ENCODE measurements at places on chromosomes 13 and 19.

DNA sequence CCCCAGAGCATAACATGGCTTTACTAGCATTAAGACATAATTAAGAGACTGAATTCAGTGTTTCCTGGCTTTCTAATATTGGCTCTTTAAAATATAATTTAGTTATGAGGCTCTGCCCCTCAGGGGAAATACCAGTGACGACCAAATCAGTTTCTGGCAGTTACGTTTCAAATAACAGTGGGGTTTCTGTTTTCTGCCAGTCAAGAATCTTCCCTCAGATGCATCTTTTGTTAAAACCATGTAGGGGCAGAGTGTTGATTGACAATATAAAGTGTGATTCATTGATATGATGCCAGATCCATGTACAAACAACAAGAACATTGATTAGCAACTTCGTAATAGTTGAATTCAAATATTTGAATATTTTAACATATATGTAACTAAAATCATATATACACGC, 1169.7 kb downstream of the DIAPH3 start:
- no peak for DNase-seq

DNA sequence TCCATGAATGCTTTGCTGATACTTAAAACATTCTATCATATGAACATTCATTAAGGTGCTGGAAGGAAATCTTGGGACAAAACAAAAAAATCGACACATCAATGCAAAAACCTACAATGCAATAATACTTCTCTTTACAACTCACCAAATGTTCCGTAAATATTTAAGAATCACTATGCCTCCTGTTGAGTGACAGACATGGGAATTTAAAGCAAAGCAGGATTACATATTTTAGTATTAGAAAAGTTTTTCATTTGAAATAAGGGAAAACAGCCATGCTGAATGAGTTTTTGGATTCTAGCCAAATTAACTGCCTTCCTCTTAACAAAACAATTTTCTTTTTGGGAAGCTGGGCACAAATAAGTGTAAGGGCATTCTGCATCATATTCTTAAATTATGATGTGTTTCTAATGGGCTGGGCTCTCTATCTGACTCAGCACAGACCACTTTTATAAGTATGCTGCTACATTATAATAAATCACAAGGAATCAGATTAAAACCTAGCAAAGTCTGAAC, 93.7 kb downstream of the RBM26 start:
- DNase-seq: no peak

DNA sequence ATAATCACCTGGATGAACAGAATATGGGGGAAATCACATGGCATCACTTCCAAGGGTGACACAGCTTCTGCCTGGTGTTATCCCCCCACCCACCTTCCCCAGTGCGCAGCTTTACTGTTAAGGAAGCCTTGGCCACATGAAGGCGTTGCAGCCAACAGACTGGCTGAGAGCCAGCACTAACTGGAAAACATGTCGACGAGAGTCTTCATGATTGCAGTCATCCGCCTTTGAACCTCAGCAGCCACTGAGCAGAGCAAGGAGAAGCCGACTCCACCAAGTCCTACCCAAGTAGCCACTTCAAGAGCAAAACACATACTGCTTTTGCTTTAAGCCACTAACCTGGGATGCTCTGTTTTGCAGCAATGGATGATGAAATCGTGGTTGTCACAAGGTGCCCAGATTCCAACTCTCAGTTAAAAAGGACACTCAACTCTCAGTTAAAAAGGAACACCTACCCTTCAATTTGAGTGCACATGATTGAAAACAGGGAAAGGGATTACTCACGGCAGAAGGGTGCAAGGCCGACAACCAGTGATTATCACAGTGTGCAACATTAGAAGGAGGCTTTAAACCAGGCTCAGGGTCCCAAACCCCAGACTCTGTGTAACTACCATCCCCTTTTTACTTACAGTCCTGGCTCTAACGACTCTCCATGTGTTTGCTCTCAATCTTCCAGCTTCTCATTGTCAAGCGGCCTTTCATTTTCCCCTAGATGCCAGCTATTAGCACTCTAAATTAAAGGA, 149.1 kb downstream of the KLF12 start:
- DNase-seq: peak; percentile 69

DNA sequence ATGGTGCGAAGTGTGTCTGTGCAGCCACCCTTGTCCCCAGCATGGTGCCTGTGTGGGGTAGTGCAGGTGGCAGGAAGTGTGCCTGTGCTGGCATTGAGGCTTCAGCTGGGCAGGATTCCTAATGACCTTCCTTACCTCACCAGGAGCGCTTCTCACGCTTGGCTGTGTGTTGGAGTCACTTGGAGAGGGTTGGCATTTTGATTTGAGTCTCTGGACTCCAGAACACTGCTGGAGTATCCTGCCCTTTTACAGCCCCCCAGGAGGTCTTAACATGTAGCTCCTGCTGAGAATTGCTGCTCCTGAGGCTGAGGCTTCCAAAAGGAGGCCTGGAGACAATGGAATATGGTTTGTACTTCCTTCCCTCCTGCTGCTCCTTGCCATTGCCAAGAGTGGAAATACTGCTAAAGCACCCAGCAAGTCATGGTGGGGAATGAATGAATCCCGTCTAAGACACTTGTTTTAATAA, 87.1 kb downstream of the ARHGEF7 start:
- DNase-seq: no peak

DNA sequence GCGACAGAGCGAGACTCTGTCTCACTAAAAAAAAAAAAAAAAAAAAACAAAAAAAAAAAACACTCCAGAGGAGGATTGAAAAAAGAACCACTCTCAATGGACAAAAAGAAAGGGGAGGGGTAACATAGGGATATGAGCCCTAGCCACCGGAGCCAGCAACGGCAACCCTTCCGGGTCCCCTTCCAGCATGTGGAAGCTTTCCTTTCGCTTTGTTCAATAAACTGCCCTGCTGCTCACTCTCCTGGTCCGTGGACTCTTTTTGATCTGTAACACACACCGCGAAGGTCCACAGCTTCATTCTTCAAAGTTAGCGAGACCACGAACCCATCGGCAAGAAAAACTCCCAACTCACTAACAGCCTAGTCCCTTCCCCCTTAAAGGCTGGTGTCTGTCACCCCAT, 1.0 kb upstream of the REX1BD start:
- no peak for DNase-seq

GRCh38 chr19:8366961-8367326, 3.0 kb downstream of the ANGPTL4 start:
- no peak for DNase-seq

GRCh38 chr19:4555657-4556561, 3.6 kb downstream of the SEMA6B start:
- DNase-seq: no peak

GRCh38 chr13:61777271-61777670, 361.6 kb upstream of the PCDH20 start:
- DNase-seq: no peak

- DNase-seq: no peak
Measured at GRCh38 chr13:106815545-106815944, 247.6 kb upstream of the ARGLU1 start.

- no peak for DNase-seq
Measured at GRCh38 chr13:98307463-98308085, 130.5 kb upstream of the RNF113B start.

GRCh38 chr19:4524808-4525562, 6.7 kb upstream of the PLIN4 start:
- DNase-seq: peak; percentile 85

GRCh38 chr19:16127776-16128371, 15.6 kb upstream of the HSH2D start:
- no peak for DNase-seq

DNA sequence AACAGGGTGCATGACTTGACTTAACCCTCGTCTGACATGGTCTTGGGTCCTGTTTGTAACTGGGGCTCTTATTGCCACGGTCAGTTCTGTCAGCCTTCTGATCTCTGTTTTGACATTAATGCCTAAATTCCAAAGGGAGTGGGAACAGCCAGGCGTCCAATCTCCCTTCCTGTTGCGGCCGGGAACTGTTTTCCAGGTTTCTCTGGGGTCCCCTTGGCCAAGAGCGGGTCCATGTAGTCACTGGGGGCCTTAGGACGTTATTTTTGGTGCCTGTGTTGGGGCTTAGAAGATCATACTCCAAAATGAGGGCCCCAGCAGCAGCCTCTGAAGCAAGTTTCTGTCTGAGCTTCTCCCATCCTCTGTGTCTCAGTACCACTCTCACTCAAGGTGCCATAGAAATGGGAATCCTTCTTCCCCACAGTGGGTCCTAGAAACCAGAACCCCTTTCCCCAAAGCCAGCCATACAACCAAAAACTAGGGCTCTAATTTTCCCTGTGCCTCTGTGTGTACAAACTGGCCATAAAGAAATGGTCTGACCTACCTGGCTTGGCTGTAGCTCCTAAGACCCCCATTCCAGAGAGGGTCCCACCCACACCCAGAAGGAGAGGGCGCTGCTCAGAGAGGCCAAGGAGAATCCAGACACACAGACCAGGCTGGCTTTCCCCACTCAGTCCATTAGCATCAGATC, 50.4 kb downstream of the C13orf46 start:
- DNase-seq: no peak

DNA sequence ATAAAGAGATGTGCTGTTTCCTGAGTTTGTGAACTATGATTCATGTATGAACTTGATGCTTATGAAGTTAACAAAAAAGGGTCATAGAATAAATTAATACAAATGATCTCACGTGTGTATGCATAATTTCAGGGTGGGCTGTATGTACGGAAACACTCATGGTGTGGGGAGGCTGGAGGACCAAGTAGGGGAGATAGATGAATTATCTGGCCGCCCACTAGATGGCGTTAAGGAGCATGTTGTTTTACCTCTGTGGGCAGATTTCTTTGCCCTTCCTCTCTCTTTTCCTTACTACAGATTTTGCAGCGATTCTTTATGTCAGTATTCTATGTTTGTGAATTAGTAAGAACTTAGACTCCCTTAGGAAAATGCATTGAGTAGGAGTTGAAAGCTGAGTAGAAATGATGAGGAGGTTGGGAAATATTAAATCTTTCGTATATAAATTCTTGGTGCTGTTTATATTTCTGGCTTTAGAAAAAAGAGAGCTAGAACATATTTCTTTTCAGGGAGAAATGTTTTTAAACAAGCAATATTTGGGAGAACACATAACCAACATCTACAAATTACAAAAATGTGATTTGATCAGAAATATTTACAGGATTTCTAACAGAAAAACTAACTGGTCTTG, 47.4 kb upstream of the TMTC4 start:
- DNase-seq: peak; percentile 67

- DNase-seq: no peak
Measured at GRCh38 chr13:112795277-112795676, 105.4 kb downstream of the ATP11A start.

GRCh38 chr13:34808649-34809048, 133.4 kb upstream of the NBEA start:
- no peak for DNase-seq

- no peak for DNase-seq
Measured at GRCh38 chr13:41746259-41746658, 214.7 kb downstream of the VWA8 start.

- no peak for DNase-seq
Measured at GRCh38 chr13:28657784-28658538, 969 bp upstream of the POMP start.

GRCh38 chr19:11092181-11092538, 2.9 kb downstream of the LDLR start:
- DNase-seq: no peak

GRCh38 chr19:44845286-44845611, 848 bp upstream of the NECTIN2 start:
- DNase-seq: peak; percentile 15

DNA sequence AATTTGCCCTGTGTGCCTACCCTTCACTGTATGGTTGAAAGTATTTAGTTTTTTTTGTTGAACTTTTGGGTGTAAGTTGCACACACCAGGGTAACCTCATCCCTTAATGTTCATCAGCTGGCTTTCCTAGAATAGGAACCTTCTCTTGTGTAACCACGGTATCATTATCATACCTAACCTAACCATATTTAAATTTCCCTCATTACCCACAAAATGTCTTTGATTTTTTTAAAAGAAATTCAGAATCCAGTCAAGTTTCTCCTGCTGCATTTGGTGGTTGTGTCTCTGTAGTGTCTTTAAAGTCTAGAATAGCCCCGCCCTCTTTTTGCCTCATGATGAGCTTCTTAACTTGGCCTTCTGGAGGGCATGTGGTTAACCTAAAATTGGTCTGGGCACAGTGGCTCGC, 80.3 kb downstream of the RYR1 start:
- no peak for DNase-seq

GRCh38 chr13:82220641-82221040, 1661.6 kb downstream of the SLITRK1 start:
- DNase-seq: no peak

DNA sequence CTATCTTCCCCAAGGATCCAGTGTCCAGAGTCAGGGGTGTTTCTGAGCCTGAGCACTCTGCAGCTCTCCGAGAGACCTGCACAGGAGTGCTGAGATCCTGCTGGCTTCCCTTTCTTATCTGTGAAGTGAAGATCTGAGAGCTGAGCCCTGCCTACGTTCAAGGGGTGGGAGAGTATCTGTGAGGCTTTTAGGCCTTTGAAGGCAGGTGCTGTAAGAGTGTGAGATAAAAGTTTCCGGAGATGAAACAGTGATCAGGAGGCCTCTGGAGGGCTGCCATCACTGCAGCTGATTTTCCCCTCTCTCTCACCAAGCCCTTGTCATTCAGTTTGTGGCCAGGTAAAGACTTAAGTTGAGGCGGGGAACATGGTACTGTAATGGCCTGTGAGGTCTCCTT, 83.1 kb downstream of the AKAP11 start:
- peak; percentile 61 for DNase-seq

DNA sequence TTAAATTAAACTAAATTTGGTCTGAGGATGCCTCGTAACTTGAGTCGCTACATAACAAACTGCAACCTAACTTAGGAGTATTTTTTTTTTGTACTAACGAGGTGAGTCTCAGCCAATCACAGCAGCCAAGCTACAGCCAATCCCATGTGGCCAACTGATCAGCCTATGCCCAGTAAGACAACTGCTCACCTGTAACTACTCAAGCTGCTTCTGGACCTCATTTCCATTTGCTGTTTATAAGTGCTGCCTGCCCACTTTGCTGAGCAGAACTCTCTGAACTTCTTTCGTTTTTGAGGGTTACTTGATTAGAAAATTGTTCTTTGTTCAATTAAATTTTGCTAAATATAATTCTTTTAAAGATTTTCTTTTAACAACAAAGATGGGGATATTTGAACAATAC, 3.8 kb downstream of the CPB2 start:
- no peak for DNase-seq

GRCh38 chr19:6652805-6653094, 17.2 kb downstream of the TNFSF14 start:
- DNase-seq: no peak

DNA sequence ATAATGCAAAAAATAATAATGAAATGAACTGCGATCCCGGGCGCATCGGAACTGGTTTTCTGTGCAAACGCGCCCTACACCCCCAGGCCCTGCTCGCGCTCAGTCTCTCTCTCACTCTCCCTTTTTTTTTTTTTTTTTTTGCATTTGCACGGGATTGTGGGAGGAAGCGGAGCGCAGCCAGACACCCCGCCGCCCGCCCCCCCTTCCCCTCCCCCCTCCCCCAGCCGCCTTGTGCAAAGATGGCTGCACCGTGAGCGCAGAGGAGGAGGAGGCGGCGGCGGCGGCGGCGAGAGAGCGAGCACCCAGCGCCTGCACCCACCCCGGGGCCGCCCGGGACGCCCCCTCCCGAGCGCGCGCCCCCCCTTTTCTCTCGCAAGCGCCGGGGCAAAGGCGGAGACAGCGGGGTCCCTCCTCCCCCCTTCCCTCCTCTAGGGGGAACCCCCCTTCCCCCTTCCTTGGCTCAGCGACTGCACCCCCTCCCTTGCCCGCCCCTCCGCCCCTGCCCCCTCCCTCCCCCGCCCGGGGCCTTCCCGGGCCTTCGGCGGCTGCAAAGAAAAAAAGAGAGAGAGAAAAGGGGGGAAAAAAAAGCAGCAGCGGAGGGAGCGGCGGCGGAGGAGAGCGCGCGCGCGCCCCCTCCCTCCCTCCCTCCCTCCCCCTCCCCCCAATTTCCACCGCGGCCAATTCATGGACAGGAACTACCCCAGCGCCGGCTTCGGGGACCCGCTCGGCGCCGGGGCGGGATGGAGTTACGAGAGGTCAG, at the start of gene PRR12:
Gene PRR12, plus strand, starts transcription at position 212 of the 760 bp plus-strand sequence. Its CDS starts 473 bp downstream, at position 685.
- DNase-seq: peak; percentile 79
